ENCODE measurements at places on chromosomes 7 and 10.
A peak's percentile ranks its signal among the peaks of the same experiment; 100 is the strongest.

DNA sequence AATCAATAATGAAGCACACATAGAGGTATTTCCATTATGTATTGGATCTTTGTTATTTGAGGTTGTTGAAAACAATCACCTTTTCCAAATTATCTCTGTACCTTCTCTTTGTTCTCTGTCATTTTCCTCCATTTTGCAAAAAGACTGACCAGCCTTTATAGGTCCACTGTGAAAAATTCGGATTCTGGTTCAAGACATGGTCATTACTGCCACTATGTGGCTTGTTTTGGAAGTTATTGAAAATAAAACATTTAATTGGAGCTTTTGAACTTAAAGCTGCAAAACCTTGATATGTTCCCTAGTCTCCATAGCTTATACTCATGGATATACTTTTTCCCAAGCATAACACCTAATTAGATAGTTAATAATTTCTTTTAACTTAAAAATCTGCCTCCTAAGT lies 1094.4 kb downstream of the NRG3 start:
- no peak for DNase-seq

- DNase-seq, result no peak
These were observed 230.5 kb downstream of the FANK1 start for GRCh38 chr10:126126866-126127265.

DNA sequence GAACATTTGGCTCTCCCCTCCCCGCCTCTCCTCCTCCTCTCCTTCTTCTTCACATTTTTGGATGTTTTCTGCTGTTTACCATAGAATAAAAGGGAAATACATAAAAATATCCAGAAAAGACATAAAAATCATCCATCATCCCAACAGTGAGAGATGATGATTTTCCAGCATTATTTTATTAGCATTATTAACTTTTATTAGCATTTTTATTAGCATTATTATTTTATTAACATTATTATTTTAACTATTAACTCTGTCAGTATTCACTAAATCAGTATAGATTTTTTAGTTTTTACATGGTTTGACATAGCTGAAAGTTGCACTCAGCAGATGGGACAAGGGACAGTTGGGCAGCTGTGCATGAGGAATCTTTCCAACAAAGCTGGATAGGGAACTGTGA lies 16.2 kb upstream of the SLC35B4 start:
- no peak for DNase-seq

DNA sequence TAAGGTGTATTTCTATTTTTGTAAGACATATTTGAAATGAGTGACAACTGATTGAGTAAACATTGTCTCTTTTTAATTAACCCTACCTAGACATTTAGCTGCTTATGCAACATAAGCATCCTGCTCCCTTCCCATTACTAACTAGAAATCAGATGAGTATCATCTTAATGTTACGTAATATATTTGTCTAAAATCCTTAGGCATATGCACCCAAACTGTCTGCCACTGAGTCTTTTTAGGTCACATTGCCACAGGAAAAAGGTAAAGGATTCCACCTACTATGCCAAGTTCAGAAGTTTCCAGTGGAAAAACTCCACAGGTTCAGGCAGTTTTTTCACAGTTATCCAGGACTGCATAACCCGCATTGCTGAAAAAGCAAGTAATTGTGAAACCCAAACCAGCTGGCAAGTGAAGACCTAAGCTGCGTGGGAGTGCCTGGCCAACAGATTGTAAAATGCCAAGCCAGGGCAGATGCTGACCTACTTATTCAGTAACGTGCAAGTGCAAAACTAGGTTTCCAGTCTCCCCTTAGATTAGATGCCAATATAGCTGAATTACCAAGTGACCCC lies 983.7 kb downstream of the GATA3 start:
- DNase-seq, result no peak

- no peak for DNase-seq
These were observed 53.1 kb downstream of the TEX36 start for GRCh38 chr10:125629758-125630376.

GRCh38 chr7:20438694-20439376 lies 108.1 kb downstream of the ITGB8 start:
- DNase-seq, result no peak

GRCh38 chr7:41399171-41399570 lies 303.7 kb downstream of the INHBA start:
- DNase-seq, result no peak

DNA sequence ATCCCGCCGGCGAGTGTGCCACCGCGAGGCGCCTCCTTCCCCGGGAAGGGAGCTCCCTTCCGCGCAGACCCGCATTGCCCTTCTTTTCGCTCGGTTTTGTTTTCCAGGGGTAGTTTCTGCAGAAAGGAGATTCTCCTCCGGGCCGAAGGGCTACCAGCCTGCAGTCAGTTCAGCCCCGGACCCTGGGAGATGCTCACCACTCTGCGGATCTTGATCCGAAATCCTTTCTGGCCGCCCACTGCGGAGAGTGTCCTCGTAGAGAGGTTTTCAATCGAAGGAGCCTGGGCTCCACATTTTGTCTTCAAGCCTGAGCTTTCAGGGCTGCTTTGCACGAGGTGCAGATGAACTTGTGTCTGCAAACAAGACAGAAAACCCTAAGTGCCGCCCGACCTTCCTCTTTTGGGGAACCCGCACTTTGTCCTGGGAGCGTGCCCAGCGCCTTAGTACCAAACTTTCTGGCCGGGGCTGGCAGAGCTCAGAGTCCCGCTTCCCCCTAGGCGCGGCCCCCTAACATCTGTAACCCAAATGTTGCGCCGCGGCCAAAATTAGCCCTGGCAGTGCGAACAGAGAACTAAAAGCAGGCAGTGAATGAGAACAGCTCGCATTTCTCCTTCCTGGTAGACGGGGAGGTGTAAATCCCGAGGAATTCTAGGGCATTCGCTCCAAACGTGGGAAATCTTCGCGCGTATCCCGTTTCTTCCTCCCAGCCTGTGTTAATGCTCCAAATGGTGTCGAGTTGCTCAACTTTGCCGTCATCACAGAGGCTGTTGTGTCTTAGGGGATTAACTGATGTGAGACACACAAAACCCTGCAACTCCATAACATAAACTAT lies 6.7 kb upstream of the EN2 start:
- peak; percentile 87 for DNase-seq

GRCh38 chr7:148255333-148255732 lies 335.2 kb upstream of the C7orf33 start:
- no peak for DNase-seq
